ENCODE measurements at places on chromosomes 16 and 17.

- DNase-seq: no peak
Measured at GRCh38 chr17:63483038-63483437, 6.2 kb downstream of the ACE start.

- peak; percentile 87 for DNase-seq
Measured at GRCh38 chr17:58317421-58318064, 11.1 kb downstream of the TSPOAP1 start.

GRCh38 chr16:80457871-80458270, 82.9 kb upstream of the DYNLRB2 start:
- no peak for DNase-seq

GRCh38 chr17:77924757-77925336, 33.7 kb upstream of the TNRC6C start:
- DNase-seq: no peak

DNA sequence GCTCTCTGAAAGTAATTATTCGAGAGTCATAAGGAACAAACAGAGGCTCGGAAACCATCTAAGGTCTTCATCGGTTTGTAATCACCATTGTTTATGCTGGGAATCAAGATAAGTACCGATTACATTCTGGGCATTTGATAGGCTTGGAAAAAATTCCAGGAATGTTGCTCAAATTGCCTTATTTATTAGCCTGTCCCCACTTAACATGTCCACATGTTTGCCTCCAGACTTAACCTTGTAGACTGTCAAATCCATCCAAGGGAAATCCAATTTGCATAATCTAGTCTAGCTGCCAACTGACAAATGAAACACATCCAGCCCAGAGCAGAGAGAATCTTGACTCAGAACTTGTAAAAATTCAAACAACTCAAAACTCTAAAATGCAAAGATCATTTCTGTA, 51.3 kb upstream of the TMC5 start:
- no peak for DNase-seq

DNA sequence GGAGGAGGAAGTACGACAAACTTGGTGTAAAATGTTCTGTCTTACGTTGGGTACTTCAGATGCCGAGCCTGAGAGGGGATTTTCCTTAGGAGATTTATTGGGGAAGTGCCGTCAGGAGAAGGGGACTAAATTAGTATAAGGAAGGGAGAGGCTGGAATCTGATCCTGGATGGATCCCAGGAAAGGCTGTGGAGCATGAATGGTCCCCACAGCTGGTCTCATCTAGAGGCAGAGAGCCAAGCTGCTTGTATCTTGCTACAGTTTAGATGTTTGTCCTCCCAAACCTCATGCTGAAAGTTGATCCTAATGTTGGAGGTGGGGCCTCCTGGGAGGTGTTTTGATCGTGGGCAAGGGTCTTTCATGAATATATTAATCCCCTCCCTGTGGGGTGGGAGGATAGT, 798.4 kb upstream of the EEF2KMT start:
- DNase-seq: no peak

DNA sequence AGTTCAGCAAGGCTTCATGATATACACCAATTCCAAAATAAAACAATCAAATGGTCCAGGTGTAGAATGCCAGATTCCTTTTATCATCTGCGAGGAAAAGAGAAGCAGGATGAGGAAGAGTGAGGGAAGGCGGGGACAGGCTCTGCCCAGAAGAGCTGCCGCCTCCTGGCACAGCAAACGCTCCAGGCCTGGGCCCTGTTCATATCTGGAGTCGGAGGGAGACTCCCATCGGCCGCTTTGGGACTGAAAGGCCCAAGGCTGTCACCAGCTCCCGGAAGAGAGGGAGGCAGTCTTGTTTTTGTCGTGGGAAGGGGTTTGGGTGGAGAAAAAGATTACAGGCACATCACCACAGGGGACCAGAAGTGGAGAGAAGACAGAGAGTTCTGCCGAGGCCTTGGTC, 29.0 kb upstream of the SLC25A19 start:
- no peak for DNase-seq

DNA sequence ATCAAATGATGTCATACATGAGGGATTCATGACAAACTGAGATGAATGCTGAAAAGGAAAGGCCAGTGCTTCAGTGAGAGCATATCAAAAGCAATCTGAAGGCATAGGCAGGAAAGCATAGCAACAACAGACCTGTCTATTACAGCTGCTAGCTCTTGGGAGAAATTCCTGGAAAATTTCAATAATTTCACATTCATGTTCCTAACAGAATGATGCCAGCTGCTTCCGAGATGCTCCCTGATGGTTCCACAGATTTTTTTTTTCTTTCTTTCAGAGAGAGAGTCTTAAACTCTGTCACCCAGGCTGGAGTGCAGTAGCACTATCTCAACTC, 50.3 kb upstream of the CLEC3A start:
- DNase-seq: no peak

DNA sequence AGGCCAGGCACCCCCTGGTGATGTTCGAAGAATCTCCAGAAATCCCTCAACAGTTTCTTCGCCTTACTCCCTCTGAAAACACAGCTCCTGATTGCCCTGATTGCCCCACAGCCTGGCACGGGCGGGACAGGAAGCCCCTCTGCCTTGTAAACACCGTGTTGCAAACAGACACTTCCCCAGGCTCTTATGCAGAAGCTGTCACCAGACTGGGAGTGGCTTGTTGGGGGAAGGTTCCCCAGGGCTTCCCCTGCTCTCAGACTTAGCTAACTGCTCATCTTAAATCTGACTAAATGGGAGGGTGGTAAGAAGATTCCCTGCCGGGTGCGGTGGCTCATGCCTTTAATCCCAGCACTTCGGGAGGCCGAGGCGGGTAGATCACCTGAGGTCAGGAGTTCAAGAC, 11.2 kb downstream of the PIK3R5 start:
- peak; percentile 74 for DNase-seq

DNA sequence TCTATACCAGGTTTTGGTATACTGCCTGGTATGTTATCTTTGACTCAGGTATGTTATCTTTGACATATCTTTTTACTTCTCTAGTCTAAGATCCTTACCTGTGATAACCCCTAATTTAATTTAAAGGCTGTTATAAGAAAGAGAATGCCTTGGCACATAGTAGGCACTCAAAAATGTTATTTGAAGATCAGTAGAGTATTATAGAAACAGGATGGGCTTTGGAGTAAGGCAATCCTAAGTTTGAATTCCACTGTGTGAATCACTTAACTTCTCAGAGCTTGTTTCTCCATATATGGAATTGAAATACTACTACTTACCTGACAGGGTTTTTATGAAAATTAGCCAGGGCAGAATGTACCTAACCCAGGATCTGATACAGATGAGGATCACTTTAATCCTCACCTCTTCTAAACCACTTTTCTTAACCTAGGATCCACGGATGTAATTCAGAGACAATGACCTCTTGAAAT, 1.2 kb downstream of the BRIP1 start:
- no peak for DNase-seq

- no peak for DNase-seq
Measured at GRCh38 chr17:75498039-75498725, 17.2 kb downstream of the CASKIN2 start.

GRCh38 chr16:2326191-2326590, 14.3 kb downstream of the ABCA3 start:
- DNase-seq: no peak

- DNase-seq: peak; percentile 76
Measured at GRCh38 chr17:67477687-67478086, 100.6 kb downstream of the PITPNC1 start.

- no peak for DNase-seq
Measured at GRCh38 chr16:23874613-23875294, 39.0 kb downstream of the PRKCB start.

GRCh38 chr16:56462064-56462796, 10.9 kb downstream of the OGFOD1 start:
- no peak for DNase-seq

DNA sequence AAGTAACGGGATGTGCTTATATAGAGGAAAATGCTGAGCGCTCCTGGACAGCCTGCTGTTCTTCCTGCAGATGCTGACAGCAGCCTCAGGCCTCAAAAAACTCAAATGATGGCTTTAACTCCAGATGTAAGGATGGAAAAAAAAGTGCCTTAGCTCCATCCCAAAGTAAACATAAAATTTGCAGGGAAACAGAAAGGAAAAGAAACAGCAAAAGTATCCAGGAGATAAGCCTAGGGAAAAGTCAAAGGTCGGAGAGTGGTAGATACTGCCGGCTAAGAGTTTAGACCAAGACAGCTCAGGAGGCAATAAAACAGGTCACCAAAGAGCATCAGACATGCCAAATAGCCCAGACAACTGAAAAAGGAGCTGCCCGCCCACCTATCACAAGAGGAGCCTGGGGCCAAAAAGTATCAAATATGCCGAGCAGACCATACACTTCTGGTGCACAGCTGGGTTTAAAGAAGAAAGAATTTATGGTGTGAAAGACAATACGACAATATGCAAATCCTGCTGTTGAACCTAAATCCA, 6.9 kb downstream of the KRT31 start:
- no peak for DNase-seq

DNA sequence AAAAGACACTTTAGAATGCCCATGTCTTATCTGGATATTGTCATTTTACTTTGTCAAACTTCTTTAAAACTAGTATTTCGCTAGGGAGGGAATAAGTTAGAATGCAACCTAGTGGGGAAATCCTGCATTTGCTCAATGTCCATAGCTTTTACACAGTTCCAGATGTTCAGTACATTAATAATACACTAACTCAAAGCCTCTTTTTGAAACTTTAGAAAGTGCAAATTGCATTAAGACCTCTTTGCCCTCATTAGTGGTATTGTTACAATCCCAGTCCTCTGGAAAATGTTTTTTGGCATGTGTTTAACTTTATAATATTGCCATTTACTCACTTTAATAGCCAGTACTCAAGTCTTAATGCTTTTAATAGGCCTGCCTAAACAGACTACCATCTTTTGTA, 106.8 kb downstream of the BRIP1 start:
- DNase-seq: no peak

- no peak for DNase-seq
Measured at GRCh38 chr17:59748591-59748990, 41.1 kb downstream of the VMP1 start.

DNA sequence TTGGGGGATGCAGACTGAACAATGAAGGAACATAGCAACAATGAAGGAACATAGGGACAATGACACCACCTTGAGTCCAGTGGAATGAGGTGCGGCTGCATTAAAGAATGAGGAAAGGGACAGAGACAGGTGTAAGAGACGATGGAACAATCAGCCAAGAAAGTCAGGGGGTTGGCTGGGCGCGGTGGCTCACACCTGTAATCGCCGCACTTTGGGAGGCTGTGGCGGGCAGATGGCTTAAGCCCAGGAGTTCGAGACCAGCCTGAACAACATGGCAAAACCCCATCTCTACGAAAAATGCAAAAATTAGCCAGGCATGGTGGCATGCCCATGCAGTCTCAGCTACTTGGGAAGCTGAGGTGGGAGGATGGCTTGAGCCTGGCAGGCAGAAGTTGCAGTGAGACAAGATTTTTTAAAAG, 13.6 kb upstream of the CBFB start:
- DNase-seq: no peak

DNA sequence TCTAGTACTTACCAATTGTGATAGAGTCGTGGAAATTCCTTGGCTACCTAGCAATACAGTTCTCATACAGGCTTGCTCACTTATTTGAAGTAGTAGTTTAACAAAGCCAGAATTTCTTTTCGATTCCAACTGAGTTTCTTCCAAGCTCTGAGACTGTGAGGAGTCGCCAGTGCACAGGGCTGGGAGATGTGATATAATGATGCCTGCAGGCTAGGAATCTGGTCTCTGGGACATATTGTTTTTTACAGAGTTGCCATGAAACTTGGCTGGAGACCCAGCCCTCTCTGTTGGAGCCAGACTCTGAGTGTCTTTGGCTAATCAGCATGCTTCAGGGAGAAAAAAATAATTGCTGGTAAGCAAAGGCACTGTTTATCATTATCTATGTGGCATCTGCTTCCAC, 698.8 kb upstream of the GOT2 start:
- DNase-seq: no peak

- peak; percentile 55 for DNase-seq
Measured at GRCh38 chr17:45052052-45052772, 780 bp upstream of the DCAKD start.

Data from stimulated activated CD4-positive, alpha-beta T cell treated with anti-CD3 and anti-CD28 coated beads, Interleukin-1b, Interleukin-23, amount 100 ng/mL, for 48 hours (primary cell).